ENCODE measurements at places on chromosomes 2 and 18.

DNA sequence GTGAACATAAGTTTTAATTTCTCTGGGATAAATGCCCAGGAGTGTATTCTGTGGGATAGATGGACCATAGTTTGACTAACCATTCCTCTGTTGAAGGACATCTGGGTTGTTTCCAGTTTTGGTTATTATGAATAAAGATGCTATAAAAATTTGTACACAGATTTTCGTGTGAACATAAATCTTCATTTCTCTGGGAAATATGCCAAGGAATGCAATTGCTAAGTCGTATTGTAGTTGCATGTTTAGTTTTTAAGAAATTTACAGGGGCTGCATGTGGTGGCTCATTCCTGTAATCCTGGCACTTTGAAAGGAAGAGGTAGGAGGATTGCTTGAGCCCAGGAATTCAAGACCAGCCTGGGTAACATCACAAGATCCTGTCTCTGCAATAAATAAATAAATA, 6.9 kb upstream of the SLC11A1 start:
- DNase-seq = no peak

DNA sequence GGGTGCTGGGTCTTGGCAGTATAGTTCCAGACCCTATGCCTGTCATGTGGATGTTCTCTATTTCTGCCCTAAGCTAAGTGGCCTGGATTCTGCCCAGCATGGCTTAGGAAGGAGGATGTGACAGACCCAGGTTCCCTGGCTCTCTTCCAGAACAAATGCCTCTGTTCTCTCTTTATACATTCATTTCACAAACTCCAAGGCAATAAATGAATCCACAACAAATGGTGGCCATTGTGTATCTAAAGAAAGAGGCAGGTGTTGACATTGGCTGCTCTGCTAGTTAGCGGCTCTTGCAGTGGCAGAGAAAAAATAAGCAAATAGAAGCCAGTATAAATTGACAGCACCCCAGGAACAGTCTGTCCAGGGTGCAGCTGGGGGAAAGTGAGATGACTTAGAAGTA, 298.6 kb downstream of the SUCLG1 start:
- no peak for DNase-seq

DNA sequence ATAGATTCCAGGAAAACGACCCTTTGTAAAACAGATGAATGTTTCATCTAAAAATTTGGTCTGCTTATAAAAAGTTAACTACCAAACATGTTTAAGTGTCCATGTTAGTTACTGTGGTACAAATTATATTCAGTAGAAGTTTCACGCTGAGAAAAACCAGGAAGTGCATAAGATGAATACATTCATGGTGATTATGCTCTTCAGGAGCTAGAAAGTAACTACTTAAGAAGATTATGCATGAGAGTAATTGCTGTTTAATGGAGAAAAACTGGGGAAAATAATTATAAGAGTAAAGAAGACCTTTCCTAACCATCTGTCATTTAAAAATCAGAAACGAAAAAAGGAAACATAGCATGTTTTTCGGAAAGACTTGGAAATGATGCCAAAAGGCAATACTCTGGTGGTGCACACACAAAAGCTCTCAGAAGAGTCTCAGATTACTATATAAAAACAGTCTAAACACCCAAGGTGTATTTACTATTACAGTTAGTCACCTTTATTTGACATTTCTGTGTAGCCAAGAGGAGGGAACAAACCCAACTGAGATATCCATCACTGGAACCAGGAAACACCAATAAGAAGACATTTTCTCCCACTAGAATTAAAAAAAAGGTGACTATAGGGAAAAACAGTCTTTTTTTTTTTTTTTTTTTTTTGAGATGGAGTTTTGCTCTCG, 38.8 kb upstream of the METTL21A start:
- no peak for DNase-seq

DNA sequence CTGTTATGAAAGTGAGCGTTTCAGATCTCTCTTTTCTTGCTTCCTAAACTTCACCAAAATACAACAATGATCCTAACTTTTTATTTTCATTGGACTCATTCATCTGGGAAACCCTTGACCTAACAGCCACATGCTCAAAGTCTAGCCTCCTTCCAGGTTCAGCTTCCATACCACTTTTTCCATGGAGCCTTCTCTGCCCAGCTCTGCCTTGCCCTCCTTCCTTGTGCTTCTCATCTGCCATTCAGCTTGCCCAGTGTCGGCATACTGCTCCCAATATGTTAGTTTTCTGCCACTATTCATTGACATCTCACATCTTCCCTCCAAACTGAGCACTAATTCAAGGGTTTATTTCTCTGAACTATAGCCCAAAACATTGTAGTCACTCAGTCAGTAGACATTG, 214.7 kb downstream of the RAD51AP2 start:
- DNase-seq = no peak

GRCh38 chr18:41150316-41150715, 804.7 kb upstream of the PIK3C3 start:
- DNase-seq = no peak

- DNase-seq = no peak
These were observed 26.5 kb downstream of the NFATC1 start for GRCh38 chr18:79422022-79422782.

DNA sequence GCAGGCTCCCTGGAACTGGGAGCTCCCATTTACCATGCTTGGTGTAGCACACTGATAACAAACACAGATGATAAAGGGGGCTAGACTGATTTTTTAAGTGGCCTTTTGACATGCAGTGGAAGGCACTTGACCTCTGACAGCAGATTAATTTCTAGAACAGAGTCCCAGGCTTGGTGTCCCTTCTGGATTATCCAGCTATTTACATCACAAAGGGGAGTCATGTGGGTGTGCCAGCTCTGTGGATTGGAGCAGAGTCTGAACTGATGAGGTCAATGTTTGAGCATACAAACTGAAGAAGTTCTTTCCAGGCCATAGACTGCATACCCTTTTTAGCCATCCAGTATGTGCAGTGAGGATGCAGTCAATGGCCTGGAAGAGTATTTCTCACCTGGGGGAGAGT, 31.5 kb upstream of the SIX2 start:
- no peak for DNase-seq

GRCh38 chr2:128727404-128727803, 408.7 kb upstream of the HS6ST1 start:
- no peak for DNase-seq

DNA sequence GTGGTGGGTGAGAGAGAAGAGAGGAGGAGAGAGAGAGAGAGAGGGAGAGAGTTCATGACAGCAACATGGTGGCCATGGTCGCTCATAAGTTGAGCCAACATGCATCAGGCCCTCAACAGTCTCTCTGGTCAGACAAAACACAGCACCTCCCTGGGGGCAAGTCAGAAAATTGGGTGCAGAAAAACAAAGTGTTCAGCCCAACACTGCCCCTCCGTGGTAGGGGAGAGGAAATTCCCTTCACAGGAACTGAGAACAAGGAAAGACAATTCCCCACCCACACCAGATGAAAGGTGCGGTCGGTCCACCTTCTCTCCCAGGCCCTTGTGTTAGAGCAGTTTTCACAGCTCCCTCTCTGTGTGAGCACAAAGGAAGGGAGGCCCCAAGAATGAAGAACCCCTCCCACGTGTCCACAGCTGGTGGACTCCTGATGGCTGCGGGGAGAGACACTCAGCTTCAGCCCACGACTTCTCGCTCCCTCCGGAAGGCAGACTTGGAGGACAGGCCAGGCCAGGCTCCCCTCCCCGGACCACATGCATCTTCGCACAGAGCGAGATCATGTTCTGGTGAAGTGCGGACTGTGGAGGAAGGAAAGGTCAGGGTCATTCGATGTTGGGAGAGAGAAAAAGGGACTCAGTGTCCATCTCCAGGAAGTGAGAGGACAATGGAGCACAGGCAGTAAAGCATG, 181.7 kb downstream of the ANAPC1 start:
- DNase-seq = peak; percentile 68

DNA sequence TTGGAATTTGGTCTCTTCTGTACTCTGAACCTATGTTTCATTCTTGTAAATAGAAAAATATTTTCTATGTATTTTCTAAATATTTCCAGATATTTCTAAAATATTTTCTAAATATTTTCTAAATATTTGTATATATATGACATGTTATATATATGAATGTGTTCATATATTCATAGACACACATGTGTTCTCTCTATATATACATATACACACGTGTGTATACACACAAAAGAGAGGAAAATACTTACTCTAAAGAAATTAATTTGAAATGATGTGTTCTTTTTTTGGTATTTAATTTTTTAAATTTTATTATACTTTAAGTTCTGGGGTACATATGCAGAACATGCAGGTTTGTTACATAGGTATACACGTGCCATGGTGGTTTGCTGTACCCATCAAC, 589.6 kb downstream of the LRRTM4 start:
- no peak for DNase-seq

- no peak for DNase-seq
These were observed 49.2 kb upstream of the KCNG2 start for GRCh38 chr18:79748321-79749180.

DNA sequence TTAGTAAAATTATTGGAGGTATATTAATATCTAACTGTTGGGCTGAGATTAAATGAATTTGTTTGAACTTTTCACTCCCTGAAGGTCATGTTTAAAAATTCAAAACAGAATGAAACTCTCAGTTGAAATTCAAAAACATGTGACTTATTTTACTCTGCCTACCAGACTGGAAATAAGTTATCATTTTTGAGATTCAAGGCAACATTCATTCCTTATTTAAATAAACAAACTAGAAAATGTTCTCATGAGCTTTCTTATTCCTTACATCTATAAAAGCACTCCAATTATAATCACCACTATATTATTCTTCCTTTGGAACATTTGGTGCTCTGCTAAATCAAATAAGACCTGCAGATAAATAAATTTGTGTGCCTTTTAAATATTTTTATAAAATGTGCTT, 217.8 kb downstream of the CDH2 start:
- no peak for DNase-seq

DNA sequence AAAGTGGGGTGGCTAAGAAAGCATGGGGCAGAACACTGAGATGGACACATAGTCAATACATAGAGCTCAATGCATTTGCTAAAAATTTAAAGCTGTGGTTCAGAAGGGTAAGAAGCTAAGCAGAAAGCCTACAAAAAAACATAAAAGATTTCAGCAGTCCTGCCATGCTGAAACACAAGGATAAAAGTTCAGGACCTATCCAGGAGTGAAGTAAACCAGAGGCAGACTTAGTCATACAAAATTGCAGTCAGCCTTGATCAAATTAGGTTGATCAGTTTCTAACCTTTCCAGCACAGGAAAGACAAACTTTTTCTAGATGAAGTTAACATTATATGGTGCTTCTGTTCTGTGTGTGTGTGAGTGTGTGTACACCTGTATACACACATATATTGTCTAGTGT, 120.8 kb upstream of the RBMS1 start:
- no peak for DNase-seq

- DNase-seq = no peak
These were observed 177.8 kb downstream of the TMEM163 start for GRCh38 chr2:134540990-134541389.

DNA sequence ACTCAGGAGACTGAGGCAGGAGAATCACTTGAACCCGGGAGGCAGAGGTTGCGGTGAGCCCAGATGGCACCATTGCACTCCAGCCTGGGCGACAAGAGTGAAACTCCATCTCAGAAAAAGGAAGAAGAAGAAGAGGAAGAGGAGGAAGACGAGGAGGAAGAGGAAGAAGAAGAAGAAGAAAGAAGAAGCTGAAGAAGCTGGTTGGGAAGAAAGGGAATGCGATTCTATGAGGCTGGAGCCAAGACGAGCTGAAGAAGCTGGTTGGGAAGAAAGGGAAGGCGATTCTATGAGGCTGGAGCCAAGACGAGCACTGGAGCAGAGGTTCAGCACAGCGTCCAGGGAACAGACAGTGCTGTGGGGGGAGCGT, 30.3 kb upstream of the TAF1B start:
- DNase-seq = no peak

DNA sequence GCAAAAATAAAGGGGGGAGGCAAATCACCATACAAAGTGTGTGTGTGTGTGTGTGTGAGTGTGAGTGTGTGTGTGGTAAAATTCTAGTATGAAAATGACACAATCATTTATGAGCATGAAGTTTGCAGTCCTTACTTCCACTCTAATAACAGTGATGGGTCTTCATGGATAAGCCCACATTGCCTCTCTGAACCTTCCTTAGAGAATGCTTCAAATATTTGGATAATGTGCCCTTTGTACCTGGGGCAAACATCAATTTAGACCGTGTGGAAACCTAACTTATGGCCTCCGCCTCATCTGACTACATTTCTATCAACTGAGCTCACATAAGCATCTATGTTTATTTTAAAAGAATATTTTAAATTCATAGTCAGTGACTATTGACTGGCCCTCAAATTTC, 3.7 kb downstream of the SCN9A start:
- DNase-seq = no peak

GRCh38 chr18:29644276-29644675, 1398.3 kb downstream of the DSC3 start:
- no peak for DNase-seq

GRCh38 chr18:52342456-52342855, 2.5 kb downstream of the DCC start:
- DNase-seq = peak; percentile 7

- DNase-seq = no peak
These were observed 54.7 kb downstream of the KCTD18 start for GRCh38 chr2:200454927-200455801.

- peak; percentile 21 for DNase-seq
These were observed 159.3 kb upstream of the MYCN start for GRCh38 chr2:15780912-15781574.

GRCh38 chr2:73984922-73985307, 205 bp downstream of the TET3 start:
- DNase-seq = peak; percentile 83

DNA sequence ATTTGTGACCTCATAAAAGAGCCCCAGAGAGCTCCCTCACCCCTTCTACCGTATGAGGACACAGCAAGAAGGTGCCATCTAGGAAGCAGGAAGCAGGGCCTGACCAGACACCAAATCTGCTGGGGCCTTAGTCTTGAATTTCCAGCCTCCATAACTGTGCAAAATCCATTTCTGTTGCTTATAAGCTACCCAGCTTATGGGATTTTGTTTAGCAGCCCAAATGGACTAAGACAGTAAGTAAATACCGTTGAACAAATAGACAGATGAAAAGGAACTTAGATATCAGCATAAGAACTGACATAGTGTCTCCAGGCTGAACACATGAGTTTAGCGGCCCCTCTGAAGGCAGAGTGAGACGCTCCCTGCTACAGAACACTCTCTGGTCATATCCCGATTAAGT, 130.9 kb downstream of the UXS1 start:
- DNase-seq = no peak

DNA sequence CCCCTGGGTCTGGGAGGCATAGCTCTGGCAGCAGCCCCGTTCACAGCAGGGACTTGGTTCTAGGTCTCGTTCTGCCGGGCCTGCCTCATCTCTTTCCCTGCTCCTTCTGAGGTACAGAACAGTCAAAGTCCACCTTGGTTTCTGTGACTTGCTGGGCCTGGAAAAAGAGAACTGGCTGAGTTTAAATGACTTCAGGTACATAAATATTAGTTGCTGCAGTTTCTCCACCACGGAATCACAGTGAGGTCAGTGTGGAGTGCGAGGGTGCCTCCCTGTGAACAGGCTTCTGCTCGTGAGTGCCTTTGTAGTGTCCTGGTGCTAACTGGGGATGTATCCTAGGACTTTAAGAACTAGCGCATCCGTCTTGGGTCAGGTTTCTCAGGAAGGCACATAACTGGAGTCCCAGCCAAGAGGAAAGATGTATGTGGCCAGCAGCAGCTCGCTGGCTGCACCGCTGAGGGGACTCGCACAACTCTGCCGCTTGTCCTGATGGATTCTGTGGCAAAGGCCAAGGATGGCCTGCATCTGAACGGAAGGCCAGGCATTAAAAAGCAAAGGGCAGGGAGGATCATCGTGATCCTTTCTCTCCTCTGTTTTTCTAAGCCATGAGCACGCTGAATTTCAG, 188.6 kb downstream of the SH3RF3 start:
- no peak for DNase-seq

- DNase-seq = peak; percentile 25
These were observed 128.7 kb downstream of the OSBPL1A start for GRCh38 chr18:24268784-24269550.

Measured in neural progenitor cell (in vitro differentiated cells).